ENCODE measurements at places on chromosomes 6 and 20. TPM values are rescaled to one million over a fixed set of nuclear protein-coding genes. Genes with fewer than 3 reads are reported as not detected.

DNA sequence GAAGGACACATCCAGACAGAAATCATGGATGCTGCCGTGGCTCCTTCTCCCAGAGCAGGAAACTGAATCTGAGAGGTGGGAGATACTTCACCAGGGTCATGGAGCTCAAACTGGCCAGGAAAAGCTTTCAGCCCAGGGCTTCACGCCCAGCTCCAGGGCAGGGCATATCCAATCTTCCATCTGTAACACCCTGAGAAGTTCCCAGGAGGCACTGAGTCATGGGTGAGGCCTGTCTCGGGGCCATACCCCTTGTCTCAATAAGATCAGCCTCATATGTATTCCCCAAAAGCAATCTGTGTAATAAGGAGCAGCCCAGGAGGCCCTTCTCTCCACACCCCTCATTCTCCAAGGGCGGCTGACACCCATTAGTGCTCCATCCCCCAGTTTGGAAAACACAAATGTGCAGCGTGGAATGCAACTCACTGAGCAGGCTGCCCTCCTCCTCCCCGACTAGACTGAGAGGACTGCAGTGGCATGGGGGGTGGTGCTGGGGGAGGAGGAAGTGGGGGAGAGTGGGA, 439.3 kb upstream of the SULF2 start:
- no peak for DNase-seq
- H3K4me3 ChIP-seq = no peak overlapping the region
- no peaks in the 10 kb centered on the region for H3K4me1 ChIP-seq
- H3K27me3 ChIP-seq = peaks cover 7% of the 10 kb centered on the region
- H3K27ac ChIP-seq = no peak overlapping the region
- no peaks in the 10 kb centered on the region for H3K36me3 ChIP-seq

DNA sequence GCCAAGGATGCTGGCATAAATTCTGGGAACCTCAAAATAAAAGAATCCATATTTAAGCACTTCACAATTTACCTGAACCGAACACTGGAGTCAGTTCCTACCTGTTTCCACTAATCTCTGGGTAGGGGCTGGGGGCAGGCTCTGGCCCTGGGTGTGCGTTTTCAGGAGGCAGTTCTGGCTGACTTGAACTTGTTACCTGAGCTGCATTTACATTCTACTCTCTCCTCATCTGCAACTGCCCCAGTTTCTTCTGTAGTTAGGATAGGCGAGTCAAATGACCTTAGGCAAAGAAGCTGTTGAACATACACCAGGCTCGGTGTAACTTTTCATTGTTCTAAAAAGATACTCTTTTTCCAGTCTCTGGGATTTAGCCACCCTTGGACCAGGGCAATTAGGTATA, 13.2 kb downstream of the CARMIL1 start:
- no peaks in the 10 kb centered on the region for H3K4me1 ChIP-seq
- DNase-seq = no peak
- H3K27ac ChIP-seq = no peak overlapping the region
- no peak overlapping the region for H3K4me3 ChIP-seq
- no peaks in the 10 kb centered on the region for H3K27me3 ChIP-seq
- no peaks in the 10 kb centered on the region for H3K36me3 ChIP-seq

DNA sequence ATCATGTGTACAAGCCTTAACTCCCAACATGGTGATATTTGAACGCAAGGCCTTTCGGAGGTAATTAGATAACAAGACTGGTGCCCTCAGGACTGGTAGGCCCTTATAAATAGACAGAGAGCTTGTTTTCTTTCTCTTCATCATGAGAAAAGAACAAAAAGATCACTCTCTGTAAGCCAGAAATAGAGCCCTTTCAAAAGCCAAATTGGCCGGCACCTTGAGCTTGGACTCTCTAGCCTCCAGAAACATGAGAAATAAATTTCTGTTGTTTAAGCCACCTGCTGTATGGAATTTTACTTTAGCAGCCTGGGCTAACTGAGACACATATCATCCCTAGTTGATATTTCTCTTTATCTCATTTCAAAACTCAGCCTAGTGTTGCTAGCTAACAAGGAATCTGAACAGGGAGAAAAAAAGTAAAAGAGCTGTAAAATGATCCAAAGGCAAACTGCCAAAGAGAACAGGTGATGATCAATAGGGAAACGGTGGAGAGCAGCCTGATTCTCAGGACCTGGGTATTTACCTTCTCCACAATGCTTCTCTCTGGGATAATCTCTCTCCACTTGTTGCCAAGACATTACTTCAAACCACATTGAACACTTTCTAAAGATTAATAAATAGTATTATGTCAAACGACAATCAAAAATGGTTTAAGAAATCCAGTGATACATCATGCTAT, 6.1 kb downstream of the COL21A1 start:
- no peak overlapping the region for H3K27ac ChIP-seq
- H3K36me3 ChIP-seq = no peaks in the 10 kb centered on the region
- DNase-seq = no peak
- H3K4me1 ChIP-seq = no peaks in the 10 kb centered on the region
- no peaks in the 10 kb centered on the region for H3K27me3 ChIP-seq

The TBXT gene
- not detected for total RNA-seq

DNA sequence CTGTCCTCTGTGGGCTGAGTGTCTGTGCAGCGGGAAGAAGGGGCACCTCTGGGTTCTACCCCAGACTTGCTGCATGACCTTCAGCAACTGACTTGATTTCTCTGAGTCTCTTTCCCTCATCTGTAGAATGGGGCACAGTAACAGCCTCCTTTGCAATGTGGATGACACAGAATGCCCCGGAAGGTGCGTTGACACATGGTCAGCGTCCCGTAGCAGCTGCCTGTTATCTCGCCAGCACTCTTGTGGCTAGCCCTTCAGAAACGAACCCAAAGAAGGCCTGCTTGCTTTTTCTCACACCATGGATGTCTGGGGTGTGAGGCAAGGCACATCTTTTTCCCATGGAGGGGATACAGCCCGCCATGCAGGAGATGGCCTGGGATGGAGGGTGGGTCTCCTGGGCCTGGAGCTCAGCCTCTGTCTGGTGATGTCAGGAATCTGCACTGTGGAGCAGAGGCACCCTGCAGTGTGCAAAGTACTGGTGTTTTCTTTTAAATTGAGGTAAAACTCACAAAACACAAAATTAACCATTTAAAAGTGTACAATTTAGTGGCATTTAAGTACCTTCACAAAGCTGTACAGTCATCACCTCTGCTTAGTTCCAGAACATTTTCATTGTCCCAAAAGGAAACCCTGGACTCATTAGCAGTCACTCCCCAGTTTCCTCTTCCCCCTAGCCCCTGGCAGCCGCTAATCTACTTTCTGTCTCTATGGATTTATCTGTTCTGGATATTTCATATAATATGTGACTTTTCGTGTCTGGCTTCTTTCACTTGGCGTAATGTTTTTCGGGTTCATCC, 59.8 kb upstream of the FAM83D start:
- H3K4me1 ChIP-seq = peaks cover 63% of the 10 kb centered on the region
- no peak for DNase-seq
- peaks cover 24% of the 10 kb centered on the region for H3K36me3 ChIP-seq
- no peak overlapping the region for H3K4me3 ChIP-seq
- H3K27me3 ChIP-seq = no peaks in the 10 kb centered on the region
- no peak overlapping the region for H3K27ac ChIP-seq
